ENCODE measurements at places on chromosomes 16 and 17. TPM values are rescaled to one million over a fixed set of nuclear protein-coding genes. Genes with fewer than 3 reads are reported as not detected.

GRCh38 chr17:70609566-70609965, 440.2 kb downstream of the KCNJ2 start:
- DNase-seq, result no peak

SNX20 gene
- polyA plus RNA-seq, result 0.38 TPM

DNA sequence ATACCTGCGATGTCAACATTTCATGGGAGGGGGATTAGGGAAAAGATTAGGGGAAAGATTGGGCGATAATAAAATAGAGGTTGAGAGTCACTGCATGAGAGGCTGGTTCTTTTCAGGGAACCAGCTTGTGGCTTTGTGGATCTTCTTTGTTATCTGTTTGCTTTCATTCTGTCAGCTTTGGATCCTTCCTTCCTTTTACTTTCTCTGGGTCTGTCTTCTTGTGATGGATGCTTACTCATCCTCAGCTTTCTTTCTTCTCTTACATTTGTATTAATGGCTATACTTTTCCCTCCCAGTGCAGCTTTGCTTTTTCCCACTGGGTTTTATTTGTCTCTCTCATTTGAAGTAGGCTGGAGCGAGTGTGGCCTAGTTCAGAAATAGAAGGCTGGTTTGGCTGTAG, 47.1 kb downstream of the RPTOR start:
- no peak for DNase-seq

DNA sequence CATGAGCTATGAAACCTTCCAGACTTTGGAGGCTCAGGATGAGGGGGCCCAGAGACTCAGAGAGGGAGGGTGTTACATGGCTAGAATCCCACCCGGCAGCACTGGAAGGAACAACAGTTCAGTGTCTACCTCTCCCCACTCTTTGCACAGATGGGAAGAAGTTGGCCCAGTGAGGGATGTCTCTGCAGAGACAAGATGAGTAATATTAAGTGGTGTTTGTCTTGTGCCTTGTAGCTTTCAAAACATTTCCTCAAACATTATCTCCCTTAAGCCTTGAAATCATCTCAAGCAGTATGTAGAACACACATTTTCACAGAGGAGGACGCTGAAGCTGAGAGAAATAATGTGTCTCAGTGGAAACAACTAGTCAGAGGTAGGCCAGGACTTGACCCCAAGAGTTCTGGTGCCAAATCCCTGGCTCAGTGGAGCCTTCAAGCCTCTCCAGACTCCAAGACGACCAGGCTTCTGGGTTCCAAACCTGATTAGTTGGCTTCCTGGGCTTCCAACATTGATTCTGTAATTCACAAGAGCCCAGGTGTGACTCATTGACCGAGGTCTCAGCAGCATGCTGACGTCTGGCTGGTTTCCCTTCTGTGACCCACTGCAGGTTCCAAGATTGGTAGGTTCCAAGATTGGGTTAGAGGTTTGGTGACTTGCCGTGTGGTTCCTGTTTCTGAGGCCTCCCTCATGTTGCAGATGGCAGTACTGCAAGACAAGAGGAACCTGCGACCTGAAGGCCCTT, 7.4 kb downstream of the RNF112 start:
- no peak for DNase-seq

RAB40B gene
- polyA plus RNA-seq, result 16.3 TPM

ANKRD13B gene
- 11.1 TPM for polyA plus RNA-seq

All from left kidney (tissue), 8 donors.